ENCODE measurements at places on chromosomes 3 and 15. TPM values are rescaled to one million over a fixed set of nuclear protein-coding genes. Genes with fewer than 3 reads are reported as not detected.

RASGRF1 gene
- polyA plus RNA-seq, result 0.79 TPM

CISH gene
- polyA plus RNA-seq, result 16.2 TPM

XXYLT1 gene
- polyA plus RNA-seq, result 2.2 TPM

LSAMP gene
- 2.1 TPM for polyA plus RNA-seq

Measured in adipose tissue (tissue), 3 donors.